Chondrocyte (in vitro differentiated cells): ENCODE measurements at places on chromosomes 2 and 18. TPM values are rescaled to one million over a fixed set of nuclear protein-coding genes. Genes with fewer than 3 reads are reported as not detected.

GRCh38 chr2:133652398-133652797 is 84.1 kb upstream of the NCKAP5 start:
- no peak overlapping the region for H3K4me3 ChIP-seq
- H3K27ac ChIP-seq = no peak overlapping the region
- no peaks in the 10 kb centered on the region for H3K27me3 ChIP-seq
- peaks cover 21% of the 10 kb centered on the region for H3K4me1 ChIP-seq

DNA sequence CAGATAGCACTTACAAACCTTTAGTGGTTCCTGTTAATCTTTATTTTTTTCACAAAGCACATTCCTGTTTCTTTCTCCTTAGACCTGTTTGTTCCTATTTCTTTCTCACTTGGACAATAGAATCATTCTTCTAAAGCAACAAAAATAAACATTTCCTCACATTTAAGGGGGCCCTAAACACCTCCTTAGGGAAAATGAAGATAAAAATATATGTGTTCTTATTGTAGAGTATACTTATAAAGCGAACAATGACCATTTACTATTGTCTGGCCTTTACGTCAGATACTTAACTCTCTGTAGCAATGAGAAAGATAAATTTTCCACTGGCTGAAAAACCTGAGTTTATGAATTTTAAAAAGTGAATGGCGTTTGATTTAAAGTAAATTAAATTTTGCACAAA is 234.6 kb downstream of the TCF4 start:
- H3K4me1 ChIP-seq = peaks cover 24% of the 10 kb centered on the region
- no peaks in the 10 kb centered on the region for H3K36me3 ChIP-seq
- no peak overlapping the region for H3K4me3 ChIP-seq
- DNase-seq = no peak
- no peaks in the 10 kb centered on the region for H3K27me3 ChIP-seq

- no peak overlapping the region for H3K27ac ChIP-seq
- peaks cover 3% of the 10 kb centered on the region for H3K27me3 ChIP-seq
- DNase-seq = no peak
- H3K36me3 ChIP-seq = no peaks in the 10 kb centered on the region
- H3K4me1 ChIP-seq = peaks cover 31% of the 10 kb centered on the region
Measured at GRCh38 chr18:23629444-23629946, 33.2 kb downstream of the ANKRD29 start.

DNA sequence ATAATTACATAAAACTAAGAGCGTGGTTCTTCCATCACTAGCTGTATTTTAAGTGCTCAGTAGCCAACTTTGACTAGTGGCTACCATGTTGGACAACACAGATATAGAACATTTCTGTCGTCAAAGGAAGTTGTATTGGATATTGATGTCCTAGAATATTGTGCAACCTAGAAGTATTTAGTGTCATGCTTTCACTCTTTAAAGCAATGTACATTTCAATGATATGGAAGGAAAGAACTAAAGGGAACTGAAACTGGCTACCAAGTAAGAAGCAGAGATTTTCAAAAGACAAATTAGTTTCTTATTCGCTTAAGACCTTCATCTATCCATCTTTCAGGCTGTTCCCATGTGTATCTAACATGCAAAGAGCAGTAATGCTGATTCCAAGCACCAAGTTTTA is 85.4 kb upstream of the EML6 start:
- H3K36me3 ChIP-seq = peaks cover 20% of the 10 kb centered on the region
- H3K4me1 ChIP-seq = peaks cover 57% of the 10 kb centered on the region
- no peak overlapping the region for H3K4me3 ChIP-seq
- no peaks in the 10 kb centered on the region for H3K27me3 ChIP-seq
- DNase-seq = no peak

DNA sequence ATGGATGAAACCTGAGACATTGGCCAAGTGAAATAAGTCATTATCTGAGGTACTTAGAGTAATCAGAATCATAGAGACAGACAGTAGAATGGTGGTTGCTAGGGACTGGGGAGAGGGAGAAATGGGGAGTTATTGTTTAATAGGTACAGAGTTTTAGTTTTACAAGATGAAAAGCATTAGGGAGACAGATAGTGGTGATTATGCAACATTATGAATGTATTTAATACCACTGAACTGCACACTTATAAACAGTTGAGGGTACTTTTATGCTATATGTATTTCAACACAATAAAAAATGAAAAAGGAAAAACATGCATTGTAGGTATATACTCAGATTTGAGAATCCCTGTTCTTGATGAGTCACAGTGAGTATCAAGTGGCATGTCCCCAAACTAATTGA is 59.7 kb downstream of the EPC2 start:
- H3K36me3 ChIP-seq = peaks cover 30% of the 10 kb centered on the region
- H3K4me3 ChIP-seq = no peak overlapping the region
- DNase-seq = no peak
- H3K27ac ChIP-seq = peak overlapping the region; percentile 41

GRCh38 chr2:113282747-113283533 is 4.2 kb upstream of the PAX8 start:
- no peaks in the 10 kb centered on the region for H3K27me3 ChIP-seq
- H3K4me3 ChIP-seq = no peak overlapping the region
- H3K36me3 ChIP-seq = no peaks in the 10 kb centered on the region
- H3K4me1 ChIP-seq = peaks cover 46% of the 10 kb centered on the region

GRCh38 chr2:170823088-170823897 is 6.6 kb downstream of the GAD1 start:
- no peak for DNase-seq
- peaks cover 29% of the 10 kb centered on the region for H3K4me1 ChIP-seq
- peaks cover 80% of the 10 kb centered on the region for H3K27me3 ChIP-seq
- no peak overlapping the region for H3K27ac ChIP-seq

The GALNT14 gene
- 0.70 to 17.8 TPM (median 16.2 TPM) in 3 replicates for total RNA-seq

The CENPA gene
- 2.6 to 6.2 TPM (median 4.6 TPM) in 3 replicates for total RNA-seq
